ENCODE measurements at places on chromosomes 3 and 15.
A peak's percentile ranks its signal among the peaks of the same experiment; 100 is the strongest.

- DNase-seq: no peak
These were observed 729.6 kb downstream of the NLGN1 start for GRCh38 chr3:174126990-174127758.

DNA sequence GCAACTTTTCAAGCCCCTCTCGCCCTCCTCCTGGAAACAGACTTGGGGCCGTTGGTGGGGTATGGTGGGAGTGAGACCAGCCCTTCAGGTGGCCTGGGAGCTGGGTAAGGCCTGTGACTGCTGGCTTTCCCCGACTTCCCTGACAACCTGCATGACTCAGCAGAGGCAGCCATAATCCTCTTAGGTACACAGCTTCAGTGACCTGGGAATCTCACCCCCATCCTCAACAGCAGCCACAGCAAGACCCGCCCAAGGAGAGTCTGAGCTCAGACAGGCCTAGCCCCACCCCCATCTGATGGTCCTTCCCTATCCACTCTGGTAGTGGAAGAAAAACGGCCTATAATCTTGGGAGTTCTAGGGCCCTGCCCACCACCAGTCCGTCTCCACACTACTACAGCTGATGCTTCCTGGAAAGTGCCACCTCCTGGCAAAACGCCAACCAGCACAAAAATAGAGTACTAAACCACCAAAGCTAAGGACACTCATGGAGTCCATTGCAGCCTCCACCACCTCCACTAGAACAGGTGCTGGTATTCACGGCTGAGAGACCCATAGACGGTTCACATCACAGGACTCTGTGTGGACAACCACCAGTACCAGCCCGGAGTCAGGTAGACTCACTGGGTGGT is 13.1 kb upstream of the SLC27A2 start:
- no peak for DNase-seq

- DNase-seq: no peak
These were observed 38.4 kb upstream of the ALCAM start for GRCh38 chr3:105328338-105328730.

GRCh38 chr15:94480289-94480834 is 249.0 kb downstream of the MCTP2 start:
- DNase-seq: no peak

- no peak for DNase-seq
These were observed 511.3 kb downstream of the SHQ1 start for GRCh38 chr3:72336821-72337479.

DNA sequence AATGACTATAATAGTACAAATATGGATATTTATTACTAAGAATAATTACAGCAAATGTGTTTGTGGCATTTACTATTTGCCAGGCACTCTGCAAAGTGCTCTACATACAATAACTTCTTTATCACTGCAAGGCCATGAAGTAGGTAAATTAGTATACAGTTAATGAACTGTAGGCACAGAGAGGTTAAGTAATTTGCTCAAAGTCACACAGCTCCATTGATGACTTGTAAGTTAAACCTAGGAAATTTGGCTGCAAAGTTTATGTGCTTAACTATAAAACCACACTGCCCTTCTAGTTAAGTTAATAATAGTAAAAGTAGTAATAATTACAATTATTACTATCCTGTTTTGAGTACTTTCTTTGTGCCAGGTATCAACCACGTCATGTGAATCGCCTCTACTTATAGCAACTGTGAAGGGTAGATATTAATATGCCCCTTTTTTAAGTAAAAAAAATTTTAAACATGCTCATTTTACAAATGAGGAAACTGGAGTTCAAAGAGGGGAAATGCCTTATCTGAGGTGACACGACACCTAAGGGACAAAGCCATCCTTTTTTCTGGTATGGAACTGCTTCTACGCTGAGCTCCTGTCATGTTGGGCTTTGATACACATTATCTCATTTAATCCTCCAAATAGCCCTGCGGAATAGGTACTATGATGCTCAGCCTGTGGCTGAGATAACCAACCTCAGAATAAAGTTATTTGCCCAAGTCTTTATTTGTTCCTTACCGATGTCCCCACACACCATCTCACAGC is 8.5 kb downstream of the BHLHE40 start:
- DNase-seq: no peak

DNA sequence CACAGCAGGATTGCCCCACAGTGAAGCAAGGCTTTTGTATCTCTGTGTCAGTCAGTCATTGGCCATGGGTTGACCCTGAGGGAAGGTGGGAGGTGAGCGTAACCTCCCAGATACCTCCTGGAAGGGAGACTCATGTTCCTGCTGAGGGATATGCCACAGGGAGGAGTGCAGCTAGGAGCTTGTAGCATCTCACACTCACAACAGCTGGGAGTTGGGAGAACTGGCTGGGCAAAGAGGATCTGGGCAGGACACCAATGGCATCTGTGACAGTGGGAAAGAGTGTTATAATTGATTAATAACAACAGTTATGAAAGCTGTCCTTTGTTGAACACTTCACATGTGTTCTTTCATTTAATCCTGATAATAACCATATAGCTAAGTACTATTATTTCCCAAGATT is 171.0 kb downstream of the TLE3 start:
- no peak for DNase-seq

GRCh38 chr3:49554633-49555265 is 472 bp downstream of the BSN start:
- DNase-seq: no peak

GRCh38 chr15:67504796-67505195 is 16.1 kb upstream of the C15orf61 start:
- DNase-seq: no peak

DNA sequence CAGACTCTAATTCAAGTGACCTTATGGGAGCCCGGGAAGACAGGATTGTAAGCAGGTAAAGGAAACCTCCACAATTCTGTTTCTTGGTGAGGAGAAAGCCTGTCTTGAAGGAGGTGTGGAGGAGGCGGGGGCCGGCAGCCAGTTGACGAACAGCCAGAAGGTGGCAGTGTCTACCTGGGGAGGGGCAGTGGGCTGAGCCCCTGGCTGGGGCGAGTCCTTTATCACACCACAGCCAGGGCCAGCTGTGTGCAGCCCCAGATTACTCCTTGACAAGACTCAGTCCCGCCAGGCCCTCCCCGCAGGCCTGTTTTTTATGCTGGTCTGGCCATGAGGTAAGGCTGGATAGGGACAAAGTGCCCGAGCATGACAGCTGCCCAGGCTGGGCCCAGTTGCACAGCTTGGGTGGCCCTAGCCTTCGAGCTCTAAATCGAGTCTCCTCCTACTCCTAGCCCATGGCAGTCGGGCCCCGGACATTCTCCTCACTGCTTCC is 40.9 kb upstream of the IDH2 start:
- peak; percentile 80 for DNase-seq

DNA sequence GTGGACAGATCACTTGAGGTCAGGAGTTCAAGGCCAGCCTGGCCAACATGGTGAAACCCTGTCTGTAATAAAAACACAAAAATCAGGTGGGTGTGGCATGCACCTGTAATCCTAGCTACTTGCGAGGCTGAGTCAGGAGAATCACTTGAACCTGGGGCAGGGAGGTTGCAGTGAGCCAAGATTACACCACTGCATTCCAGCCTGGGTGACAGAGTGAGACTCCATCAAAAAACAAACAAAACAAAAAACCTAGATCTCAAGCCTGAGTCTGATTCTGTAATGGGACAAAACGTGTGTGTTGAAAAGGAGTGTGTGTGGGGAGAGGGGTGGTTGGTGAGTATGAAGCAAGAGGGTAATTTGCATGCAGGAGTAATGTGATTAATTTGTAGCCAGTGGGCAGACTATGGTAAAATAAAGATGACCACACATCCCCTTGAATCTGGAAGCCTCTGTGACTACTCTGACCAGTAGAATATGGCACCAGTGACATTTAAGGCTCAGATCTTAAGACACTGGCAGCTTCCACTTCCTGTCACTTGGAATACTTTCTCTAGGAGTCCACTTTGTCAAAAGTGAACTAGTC is 18.4 kb upstream of the OPA1 start:
- DNase-seq: no peak

DNA sequence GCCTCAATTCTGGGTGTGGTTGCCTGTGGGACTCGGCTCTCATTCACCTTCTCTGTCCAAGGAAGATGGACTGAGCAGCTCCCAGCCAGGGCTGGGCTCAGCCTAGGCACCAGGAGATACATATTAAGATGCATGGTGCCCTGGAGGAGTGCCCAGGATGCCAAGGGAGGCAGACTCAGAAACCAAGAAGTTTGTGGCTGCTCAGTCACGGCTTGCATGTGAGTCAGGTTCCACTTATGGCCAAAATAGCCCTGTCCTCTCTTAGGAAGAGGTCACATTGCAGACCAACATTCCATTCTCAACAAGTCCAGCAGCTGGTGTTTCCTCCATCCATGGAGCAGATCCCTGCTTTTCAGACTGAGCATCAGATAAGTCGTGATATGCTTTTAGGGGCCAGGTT is 21.8 kb downstream of the CDCP1 start:
- DNase-seq: no peak

All from iPS DF 6.9 (cell line).